Stimulated activated CD8-positive, alpha-beta memory T cell treated with anti-CD3 and anti-CD28 coated beads, Interleukin-7, amount 100 ng/mL, for 24 hours (primary cell): ENCODE measurements at places on chromosomes 6 and 20.

GRCh38 chr6:90097356-90097755, 199.3 kb downstream of the BACH2 start:
- no peak for DNase-seq

DNA sequence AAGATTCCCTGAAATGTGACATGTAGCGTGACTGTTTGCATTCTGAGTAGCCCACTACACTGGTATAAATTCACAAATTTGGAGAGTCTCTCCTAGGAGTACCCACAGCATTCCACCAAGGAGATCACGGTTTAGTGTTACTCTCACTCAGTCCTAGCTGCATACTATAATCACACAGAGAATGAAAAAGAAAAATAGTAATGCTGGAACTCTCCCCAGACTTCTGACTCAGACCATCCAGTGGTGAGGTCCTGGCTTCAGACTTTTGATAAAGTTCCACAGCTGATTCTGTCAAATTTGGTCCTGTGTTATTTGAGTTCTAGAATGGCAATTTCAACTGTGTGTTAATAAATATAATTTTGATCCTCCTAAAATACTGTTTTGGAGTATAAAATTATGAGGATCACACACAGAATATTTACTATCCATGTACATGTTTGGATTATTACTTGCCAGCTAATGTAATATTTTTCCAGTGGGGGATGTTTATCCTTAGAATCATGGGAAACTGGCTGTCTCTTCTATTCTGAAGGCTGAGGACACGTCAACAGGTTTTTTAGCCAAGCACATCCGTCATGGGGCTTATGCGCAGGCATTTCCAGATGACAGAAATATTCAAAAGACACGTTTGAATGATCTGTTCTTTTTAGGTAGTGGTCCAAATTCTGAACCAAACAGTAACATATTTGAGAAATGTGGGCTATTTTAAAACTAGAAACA, 5.1 kb upstream of the KIAA0408 start:
- no peak for DNase-seq

GRCh38 chr6:75747152-75747992, 1.7 kb upstream of the MYO6 start:
- DNase-seq, result no peak

GRCh38 chr6:12801141-12801540, 84.6 kb downstream of the PHACTR1 start:
- no peak for DNase-seq

DNA sequence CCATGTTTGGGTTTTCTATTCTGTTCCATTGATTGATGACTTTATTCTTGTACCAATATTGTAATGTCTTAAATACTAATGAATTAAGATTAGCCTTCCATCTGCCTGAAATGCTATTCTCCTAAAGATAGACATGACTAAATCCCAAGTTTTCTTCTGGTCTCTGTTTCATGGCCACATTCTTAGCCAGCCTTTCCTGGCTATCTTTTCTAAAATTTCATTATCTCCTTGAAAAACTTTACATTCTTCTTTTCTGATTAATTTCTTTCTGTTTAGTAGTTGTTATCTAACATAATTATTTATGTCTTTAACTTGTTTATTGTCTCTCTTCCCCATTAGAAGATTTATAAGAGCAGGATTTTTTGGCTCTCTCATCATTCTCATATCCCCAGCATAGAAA, 4.4 kb upstream of the PRIM2 start:
- DNase-seq, result no peak

- peak; percentile 65 for DNase-seq
Measured at GRCh38 chr6:26158076-26158580, 70.9 kb downstream of the HFE start.

DNA sequence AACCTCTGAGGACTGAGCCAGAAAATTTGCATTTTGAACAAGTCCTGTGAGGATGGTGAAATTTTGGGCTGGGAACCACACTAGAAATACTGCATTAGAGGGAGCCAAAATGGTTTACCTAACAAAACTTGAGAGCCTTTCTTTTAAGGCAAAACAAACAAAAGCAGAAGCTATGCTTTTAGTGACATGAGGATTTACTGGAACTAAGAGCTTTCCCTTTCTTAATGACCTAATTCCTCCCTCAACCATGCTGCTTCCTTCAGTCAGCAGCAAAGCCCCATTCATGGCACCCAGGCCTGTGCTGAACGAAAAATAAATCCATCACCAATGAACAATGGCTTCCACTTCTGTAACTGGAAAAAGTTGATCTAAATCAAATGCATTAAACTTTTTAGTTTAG, 974.3 kb downstream of the HACE1 start:
- DNase-seq, result no peak

DNA sequence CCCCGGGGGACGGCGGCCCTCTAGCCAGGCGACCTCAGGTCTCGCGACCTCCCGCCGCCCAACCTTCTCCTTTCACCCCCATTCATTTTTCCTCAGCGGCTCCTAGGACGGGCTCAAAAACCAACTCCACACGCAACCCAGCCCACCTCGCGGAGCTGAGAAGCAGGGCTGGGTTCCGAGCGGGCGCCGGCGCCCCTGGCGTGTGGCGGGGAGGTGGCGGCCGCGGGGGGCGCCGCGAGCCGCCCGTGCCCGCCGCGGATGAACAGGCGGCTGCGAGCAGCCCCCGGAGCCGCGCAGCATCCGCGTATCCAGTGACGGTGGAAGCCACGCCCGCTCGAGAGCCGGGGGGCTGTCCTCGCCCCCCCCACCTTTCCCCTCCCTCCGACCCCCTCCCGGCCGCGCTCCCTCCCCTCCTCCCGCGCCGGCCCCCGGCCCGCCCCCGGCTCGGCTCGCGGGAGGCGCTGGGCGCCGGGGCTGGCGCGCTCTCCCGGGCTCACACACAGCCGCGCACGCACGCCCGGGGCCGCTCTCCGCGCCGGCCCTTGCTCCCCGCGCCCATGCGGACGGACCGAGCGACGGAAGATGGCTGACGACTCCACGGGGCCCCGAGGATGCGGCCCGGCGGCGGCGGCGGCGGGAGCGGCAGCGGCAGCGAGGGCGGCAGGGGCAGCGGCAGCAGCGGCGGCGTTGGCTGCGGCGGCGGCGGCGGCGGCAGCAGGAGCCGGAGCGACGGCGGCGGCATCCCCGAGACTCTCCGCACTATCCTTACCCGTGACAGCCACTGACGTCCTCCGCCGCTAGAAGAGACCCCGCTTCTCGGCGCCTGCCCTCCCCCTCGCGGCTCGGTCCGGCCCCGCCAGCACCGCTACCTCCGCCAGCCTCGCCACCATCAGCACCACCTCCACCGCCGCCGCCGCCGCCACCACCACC, at the start of gene SOBP:
Gene SOBP (plus strand): TSS at position 482 of the 930 bp plus-strand sequence. CDS start 500 bp downstream, outside the sequence.
- no peak for DNase-seq

GRCh38 chr6:109925075-109925474, 53.0 kb upstream of the GPR6 start:
- DNase-seq, result no peak

DNA sequence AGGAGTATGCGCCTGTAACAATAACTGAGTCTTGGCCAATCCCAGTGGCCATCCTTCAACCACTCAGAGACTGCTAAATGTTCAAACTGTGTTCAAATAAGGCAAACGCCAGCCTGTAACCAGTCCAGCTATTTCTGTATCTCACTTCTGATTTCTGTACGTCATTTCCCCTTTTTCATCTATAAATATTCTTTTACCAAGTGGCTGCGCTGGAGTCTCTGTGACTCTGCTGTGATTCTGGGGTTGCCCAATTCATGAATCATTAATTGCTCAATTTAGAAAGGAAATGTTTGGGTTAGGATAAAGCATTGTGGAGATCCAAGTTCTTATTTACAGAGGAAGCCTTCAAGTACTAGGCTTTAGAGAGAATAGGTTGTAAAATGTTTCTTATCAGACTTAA, 89.8 kb upstream of the UST start:
- no peak for DNase-seq

DNA sequence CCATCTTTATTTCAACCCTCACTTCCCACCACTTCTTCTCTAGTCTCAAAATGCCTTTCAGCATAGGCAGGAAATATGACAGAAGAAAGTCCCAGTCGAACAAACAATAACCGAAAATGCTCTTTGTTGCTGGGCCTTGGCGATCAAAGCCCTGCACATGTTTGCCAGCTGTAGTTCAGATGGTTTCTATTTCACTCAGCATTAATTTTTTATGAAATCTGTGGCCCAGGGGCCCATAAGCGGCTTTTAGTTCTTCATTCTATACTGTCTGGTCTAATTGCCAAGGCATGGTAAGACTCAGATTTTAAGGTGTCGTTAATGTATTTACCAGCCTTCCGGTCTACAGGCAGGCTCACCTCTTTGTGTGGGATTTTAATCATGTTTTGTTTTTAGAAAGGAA, 10.9 kb upstream of the F13A1 start:
- no peak for DNase-seq

DNA sequence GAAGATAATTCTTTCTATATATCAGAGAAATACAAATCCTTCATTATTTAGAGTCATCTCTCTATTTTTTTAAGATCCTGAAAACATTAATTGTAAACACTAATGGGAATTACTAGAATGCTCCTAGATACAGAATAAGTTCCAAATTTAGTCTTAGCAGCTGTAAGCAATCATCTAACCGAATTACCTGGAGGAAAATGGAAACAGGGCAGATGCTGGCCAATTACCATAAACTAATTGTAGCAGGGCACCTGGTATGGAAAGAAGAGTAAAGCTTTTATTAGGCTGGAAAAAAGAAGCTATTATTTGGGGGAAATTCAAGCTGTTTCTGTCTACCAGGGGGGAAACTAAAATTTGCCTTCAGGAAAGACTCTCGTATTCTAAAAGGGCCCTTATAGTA, 257.5 kb downstream of the MMUT start:
- DNase-seq, result no peak

GRCh38 chr6:124487623-124488431, 474.4 kb upstream of the RNF217 start:
- no peak for DNase-seq

GRCh38 chr20:62695448-62696414, 12.9 kb upstream of the NTSR1 start:
- no peak for DNase-seq

- no peak for DNase-seq
Measured at GRCh38 chr20:2283706-2284423, 11.9 kb upstream of the TGM3 start.

GRCh38 chr6:163366288-163366687, 48.2 kb upstream of the QKI start:
- DNase-seq, result no peak

DNA sequence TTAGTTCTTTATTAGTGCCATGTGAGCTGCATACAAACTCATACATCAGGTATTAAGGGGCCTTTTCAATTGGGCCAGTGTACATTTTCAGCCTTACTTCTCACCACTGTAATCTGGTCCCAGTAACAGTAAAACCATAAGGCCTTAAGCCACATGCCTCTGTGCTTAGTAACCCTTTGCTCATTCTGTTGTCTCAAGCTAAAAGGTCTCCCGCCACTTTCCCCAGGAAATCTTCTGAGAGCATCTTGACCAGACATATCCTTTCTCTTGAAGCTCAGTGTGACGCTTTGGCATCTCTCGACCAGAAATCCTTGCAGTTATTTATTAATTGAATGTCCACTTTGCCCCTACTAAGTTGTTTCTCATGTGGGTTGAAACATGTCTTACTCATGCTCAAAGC, 68.0 kb downstream of the CYP39A1 start:
- DNase-seq, result no peak

GRCh38 chr6:150142670-150143515, at the start of gene PPP1R14C:
Gene PPP1R14C (plus strand): TSS chr6:150143044. CDS start chr6:150143193, 149 bp downstream.
- DNase-seq, result no peak

- no peak for DNase-seq
Measured at GRCh38 chr6:87164506-87164905, 9.1 kb downstream of the ZNF292 start.

DNA sequence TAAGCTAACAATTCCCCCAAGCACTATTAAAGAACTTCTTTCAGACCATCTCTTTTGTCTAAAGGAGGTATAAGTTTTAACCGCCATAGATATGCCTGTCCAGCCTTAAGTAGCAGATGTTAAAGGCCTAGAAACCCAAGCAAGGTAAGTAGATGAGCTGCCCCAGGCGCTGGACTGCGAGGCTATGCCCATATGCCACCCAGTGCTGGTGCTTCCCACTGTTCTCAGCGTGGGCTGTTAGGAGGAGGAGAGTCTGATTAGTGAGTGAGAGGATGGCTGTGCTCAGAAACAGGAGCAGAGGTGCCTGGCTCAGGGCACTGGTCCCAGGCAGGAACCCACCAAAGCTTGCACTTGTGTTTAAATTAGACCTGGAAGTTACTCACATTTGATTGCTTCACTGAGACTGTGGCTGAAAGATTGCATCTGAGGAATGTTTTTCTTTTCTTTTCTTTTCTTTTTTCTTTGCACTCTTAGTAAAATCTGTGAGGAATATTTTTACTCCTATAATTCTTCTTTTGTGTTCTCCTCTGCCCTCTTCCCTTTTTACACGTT, 32.2 kb downstream of the PRPH2 start:
- DNase-seq, result no peak

DNA sequence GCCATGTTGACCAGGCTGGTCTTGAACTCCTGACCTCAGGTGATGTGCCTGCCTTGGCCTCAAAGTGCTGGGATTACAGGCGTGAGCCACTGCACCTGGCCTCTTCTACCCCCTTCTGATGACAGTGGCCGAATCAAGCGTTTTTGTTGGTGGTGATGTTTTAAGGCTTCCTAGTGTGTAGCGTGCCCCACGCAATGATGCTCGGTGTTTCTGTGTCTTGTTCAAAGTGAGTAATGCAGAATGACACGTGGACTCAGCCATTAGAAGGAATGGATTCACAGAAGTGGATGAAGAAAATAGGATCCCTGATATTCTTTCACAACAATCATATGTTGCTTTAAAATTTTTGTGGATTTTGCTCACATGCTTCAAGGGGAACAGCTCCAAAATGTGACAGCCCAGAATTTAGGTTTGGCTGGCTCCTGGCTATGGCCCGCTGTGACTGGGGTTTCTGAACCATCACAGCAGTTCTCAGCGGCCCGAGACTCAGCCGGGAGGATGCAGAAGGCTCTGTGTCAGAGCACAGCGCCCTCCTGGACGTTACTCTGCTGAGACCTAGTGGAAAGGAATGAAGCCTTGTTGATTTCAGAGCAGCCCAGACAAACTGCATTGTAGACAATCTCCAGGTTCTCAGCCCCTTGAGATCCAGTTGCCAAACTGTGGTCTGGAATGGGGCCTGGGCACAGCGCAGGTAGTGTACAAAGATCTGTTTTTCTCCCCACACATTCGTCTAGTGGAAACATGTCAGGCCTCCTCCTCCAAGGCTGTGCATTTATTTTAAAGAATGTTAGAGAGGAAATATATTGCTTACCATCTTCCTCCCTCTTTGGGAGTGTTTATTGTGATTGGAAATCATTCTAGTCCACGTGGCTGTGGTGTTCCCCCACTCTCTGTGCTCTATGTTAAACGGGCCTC, 57.6 kb upstream of the TIAM2 start:
- DNase-seq, result no peak

DNA sequence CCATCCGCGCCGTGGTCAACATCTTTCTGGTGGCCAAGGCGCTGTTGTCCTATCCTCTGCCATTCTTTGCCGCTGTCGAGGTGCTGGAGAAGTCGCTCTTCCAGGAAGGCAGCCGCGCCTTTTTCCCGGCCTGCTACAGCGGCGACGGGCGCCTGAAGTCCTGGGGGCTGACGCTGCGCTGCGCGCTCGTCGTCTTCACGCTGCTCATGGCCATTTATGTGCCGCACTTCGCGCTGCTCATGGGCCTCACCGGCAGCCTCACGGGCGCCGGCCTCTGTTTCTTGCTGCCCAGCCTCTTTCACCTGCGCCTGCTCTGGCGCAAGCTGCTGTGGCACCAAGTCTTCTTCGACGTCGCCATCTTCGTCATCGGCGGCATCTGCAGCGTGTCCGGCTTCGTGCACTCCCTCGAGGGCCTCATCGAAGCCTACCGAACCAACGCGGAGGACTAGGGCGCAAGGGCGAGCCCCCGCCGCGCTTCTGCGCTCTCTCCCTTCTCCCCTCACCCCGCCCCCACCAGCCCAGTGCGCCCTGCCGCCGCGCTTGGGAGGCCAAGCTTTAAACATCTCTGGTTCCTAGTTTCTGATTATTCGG, 4.0 kb downstream of the SLC32A1 start:
- DNase-seq, result no peak

- peak; percentile 10 for DNase-seq
Measured at GRCh38 chr20:62860924-62861691, 514 bp downstream of the TCFL5 start.
